ENCODE measurements at places on chromosomes 12 and 14. TPM values are rescaled to one million over a fixed set of nuclear protein-coding genes. Genes with fewer than 3 reads are reported as not detected.

USP5 gene
- 89.2 TPM for total RNA-seq

OR5AU1 gene
- total RNA-seq: not detected

TAS2R7 gene
- total RNA-seq: not detected

MMP19 gene
- total RNA-seq: not detected

PKP2 gene
- not detected for total RNA-seq

CLEC2D gene
- 6.2 TPM for total RNA-seq

All from melanocyte of skin (primary cell).